ENCODE measurements at places on chromosomes 4 and X.

DNA sequence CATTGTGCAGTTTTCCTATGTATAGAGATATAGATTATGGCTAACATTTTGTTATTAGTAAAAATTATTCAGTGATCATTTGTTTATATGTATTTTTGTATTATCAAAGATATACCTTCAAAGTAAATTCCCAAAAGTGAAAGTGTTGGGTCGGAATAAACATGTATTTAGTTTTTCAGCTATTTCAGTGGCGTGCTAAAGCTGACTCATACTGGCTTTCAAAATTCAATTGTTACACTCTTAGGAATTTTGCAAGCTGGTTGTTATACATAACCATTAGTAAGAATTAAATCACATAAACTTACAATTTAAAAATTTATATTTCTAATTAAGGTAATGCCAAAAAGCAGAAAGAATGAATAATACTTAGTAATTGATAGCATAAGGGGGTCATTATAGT, 288.4 kb upstream of the NRK start:
- no peak for DNase-seq

DNA sequence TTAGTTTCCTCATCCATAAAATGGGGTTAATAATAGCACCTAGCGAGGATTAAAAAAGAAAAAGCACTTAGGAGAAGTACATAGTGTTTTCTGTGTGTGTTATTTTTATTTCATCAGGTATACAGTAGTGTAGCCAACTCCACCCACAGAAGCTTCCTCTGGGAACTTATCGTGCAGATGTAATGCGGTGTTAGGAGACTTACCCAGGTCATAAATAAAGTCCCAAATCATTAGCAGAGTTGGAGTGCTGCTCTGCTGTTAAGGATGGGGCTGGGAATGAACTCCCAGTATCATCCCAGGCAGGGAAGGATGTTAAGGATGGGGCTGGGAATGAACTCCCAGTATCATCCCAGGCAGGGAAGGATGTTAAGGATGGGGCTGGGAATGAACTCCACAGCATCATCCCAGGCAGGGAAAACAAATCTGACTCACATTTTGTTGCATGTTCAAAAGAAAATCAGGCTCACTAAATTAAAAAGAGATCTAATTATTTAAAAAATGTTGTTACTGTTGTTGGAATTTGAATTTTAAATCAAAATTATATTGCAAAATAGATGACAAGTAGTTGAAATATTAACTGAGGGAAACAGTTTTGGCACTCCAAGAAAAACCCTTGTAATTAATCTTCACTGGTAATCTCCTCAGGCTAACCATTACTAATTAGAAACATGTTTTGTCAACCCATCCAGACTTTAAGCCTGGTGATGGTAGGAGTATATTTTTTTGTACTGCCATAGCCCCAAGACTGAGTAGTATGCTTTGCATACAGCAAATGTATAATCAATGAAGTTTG, 10.2 kb upstream of the SFRP2 start:
- no peak for DNase-seq

GRCh38 chrX:11397680-11398079, 104.5 kb downstream of the AMELX start:
- no peak for DNase-seq

- no peak for DNase-seq
These were observed 371.3 kb downstream of the FBXW7 start for GRCh38 chr4:152164561-152164960.
